Smooth muscle cell of the brain vasculature (primary cell): ENCODE measurements at places on chromosomes 7 and 10.

DNA sequence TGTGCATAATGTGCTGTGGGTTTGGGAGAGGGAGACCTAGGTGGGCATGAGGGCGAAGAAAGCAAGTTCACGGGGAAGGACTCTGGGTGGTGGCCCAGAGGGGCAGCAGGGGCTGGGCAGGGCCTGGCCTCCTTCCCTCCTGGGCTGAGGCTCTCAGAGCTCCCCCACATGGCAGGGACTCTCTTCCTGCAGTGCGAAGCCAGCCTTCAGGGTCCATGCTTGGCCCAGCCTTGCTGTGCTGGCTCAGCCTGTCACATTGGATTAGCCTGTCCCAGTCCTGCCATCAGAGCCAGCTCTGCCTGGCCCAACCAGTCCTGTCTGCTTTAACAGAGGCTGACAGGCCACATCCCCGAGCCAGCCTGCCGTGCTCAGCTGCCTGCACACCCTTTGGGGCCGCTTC, 20.4 kb upstream of the ZNF488 start:
- no peak for DNase-seq

GRCh38 chr7:47743965-47744591, 162.2 kb upstream of the TNS3 start:
- no peak for DNase-seq

GRCh38 chr10:69842020-69842419, 40.3 kb downstream of the COL13A1 start:
- DNase-seq, result no peak

DNA sequence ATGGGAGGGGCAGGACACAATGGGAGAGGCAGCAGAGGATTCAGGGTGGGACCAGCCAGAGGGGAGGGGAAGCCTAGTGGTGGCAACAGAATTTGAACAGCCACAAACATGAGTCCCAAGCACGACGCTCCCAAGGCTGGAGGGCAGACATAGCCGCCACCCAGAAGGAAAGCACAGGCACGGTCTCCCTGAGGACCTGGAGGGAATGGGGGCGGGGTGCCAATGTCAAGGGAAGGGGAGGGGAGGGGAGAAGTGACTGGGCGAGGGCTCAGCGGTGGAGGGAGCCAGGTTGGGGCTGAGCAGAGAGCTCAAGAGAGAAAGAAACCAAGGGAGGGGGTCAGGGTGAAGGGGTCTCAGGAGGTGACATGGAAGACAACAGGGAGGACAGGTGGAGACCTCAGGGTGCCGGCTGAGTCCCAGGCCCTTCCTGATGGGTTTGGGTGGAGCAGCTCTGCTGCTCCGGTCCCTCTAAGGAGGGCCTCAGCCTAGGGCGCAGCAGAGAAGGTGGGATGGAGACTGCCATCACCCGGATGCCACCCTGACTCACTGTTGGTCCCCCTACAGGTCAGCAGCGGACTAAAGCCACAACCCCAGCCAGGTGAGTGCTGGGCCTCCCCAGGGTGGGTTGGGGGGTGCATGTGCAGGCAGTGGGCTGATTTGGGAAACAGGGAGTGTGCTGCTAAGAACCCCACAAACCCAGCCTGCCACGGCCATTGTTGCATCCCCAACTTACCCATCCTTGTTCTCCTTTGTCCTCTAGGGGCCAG, 24.2 kb downstream of the PILRA start:
- DNase-seq, result no peak

DNA sequence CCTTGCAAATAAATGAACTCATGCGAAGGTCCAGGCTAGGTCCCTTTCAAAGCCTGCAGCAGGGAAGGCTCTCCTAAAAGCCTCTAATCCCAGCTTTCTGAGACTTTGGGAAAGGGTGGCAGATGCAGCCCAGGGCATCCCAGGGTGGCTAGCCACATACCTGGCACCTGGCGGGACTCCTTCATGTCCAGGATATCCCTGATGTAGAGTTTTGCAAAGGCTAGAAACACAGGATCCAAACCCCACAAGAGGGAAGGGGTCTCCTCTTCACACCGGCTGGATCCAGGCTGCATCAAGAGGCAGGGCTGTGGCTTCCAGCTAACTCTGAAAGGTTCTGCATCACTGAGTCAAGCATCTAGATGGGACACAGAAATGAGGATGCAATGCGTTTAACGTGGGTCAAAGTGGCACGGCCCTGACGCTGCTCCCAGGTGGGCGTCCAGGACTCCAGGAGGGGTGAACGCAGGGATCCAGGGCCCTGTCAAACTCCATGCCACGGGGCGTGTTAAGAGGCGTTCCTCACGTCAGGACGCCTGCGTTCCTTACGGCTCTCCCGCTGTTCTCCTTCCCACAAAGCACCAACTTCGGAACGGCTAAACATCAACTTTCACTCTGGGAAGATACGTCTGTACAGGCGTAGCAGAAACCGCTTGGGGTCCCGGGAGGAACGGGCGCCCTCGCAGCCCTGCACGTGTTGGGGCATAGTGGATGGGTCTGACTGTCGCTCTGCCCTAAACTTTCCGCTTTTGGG, 507 bp downstream of the STN1 start:
- DNase-seq, result no peak

DNA sequence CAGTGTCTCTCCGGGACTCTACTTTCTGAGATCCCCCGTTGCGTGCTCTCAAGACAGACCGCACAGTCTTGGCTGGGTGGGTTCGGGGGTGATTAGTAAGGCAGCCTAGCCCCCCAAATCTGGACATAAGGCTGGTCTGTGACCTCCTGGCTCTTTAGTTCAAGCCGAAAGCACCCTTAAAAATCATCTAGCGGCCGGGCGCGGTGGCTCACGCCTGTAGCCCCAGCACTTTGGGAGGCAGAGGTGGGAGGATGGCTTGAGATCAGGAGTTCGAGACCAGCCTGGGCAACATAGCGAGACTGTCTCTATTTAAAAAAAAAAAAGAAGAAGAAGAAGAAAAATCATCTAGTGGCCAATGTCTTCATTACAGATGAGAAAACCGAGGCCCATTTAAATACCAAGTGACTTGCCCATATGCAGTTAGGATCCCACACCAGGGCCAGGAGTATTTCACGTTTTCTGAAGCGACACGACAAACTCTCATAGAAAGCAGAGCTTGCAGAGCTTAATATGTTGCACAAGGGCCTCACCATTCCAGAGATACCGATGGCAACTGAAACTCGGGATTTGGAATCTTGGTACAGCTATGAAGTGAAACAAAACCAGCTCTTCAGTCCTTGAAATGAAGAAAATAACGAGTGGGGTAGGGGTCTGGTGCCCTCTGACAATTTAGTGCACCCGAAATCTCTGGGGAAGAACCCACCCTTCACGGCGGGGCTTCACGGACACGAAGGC, 703 bp upstream of the HILPDA start:
- no peak for DNase-seq

DNA sequence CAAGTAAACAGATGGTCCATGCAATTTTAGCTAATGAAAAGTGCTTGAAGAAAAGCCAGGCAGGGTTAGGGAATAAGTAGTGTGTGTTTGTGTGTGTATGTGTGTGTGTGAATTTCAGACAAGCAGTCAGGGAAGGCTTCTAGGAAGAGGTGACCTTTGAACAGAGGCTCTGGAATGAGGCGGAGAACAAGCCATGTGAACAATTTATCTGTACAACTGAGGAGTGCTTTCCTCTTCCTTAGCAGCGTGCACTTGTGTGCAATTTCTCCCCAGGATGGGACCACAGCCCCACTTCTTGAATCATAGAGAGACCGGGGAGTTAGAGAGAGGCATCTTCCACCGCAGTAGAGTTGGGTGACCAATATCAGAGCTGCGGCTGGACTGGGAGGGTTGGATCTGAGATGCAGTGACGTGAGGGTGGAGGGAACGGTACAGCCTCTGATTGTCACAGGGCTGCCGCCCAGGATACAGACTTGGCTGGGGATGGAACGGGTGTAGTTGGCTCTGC, 69.2 kb upstream of the FAM171A1 start:
- no peak for DNase-seq

- no peak for DNase-seq
These were observed 98.7 kb downstream of the CTBP2 start for GRCh38 chr10:125061557-125062226.

GRCh38 chr7:17234030-17234397, 64.4 kb upstream of the AHR start:
- DNase-seq, result no peak

DNA sequence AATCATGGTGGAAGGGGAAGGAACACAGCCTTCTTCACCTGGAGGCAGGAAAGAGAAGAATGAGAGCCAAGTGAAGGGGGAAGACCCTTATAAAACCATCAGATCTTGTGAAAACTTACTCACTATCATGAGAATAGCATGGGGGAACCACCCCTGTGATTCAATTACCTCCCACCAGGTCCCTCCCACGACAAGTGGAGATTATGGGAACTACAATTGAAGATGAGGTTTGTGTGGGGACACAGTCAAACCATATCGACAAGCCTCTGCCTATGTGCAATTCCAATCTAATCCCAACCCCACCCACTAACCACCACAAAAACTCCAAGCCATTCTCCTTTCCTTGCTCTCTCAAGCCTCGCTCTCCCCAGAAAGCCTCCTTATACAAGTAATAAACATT, 69.2 kb downstream of the TAC1 start:
- DNase-seq, result no peak

DNA sequence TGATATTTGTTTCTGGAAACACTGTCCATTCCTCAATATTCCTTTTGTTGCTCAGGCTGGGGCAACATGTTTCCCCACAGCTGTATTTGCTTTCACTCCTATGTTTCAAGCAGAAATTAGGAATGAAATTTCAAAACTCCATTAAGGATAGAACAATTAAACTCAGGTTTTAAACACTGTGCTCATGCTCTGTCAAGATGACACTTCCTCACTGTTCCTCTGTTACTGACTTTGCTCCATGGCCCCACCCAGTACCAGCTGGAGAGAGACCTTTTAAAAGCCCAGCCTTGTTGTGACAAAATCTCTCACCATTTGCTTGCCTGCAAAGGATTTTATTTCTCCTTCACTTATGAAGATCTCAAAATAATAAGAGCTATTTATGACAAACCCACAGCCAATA, 197.4 kb downstream of the ELMO1 start:
- no peak for DNase-seq

DNA sequence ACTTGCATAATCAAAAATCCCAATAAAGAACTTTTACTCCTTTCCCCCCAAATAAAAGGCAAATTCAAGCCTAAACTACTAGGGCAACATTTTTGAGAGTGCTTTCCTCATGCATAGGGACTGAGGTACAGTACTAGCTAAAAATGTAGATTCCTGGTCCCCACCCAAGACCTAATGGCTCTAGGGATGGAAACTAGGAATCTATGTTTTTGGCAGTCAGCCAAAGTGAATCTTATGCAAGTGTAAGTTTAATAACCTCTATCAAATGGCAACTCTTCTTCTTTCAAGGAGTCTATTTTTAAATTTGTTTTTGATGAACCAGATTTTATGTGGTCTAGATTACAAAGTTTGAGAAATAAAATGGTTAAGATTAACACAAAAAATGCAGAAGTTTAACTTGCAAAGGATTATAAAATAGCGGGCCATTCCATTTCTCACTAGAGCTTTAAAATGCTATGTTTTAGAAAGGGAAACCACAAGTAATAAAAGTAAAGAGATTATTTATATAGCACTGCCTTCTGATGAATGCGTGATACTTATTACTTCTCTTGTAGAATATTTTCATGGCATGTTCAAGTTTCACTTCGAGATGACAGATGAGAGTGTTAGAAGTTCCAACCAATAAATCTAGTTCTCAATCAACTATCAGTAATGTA, 70.4 kb upstream of the MDFIC start:
- DNase-seq, result no peak

- DNase-seq, result no peak
These were observed 933.1 kb upstream of the LRRN3 start for GRCh38 chr7:110157631-110158362.

DNA sequence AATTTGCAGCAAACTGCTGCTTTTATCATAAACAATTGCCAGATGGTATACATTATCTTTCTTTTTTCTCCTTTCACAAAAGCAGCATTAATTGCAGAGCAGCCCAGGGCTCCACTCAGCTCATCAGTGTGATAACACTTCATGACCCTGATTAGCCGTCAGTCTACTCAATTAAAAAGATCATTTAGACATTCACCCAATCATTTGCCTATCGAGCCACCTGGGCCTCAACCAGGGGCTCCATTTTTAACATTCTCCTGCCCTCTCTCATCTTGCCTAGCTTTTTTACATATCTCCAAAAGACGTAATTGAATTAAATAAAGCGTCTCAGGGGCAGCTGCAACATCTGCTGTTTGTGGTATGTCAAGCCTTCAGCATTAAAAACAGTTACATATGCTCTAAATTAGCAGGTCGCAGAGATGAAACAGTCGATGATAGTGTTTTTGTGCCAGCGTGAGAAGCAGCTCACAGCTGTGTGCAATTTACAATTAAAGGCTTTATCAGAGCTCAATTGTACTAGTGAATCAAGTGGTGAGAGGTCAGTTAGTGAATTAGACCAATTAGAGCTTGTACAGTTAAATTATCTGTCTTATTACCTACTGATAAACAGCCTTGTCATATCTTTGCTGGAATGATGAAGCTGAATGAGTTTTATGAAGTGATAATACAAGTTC, 522.5 kb downstream of the ETV1 start:
- no peak for DNase-seq
